D721Med (cell line): ENCODE measurements at places on chromosomes 1 and 21.

DNA sequence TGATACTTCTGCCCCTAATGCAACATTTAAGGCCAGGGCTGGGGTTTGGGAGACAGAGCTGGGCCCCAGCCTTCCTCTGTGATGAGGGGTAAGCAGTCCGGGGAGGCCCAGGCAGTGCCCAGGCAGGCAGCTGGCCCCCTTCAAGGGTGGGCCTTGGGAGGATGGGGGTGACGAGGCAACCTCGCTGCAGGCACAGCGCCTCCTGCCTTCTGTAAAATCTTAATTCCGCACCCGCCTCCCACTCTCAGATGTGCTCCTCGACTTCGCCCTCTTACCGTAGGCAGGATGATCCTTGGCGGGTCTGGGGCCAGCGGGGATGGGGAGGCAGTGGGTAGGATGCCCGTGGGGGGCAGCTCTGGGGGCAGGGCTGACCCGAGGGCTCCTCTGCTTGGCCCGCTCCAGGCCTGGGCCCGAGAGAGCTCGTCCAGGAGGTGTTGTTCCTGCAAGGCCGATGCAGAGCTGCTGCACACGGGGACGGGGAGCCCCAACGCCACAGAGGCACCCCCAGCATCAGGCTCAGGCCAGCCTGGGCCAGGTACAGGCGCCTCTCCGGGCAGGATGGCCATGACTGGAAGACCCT, 9.1 kb downstream of the C21orf58 start:
- no peak for DNase-seq

- DNase-seq = no peak
These were observed 12.7 kb upstream of the TRAF3IP3 start for GRCh38 chr1:209743145-209743482.

DNA sequence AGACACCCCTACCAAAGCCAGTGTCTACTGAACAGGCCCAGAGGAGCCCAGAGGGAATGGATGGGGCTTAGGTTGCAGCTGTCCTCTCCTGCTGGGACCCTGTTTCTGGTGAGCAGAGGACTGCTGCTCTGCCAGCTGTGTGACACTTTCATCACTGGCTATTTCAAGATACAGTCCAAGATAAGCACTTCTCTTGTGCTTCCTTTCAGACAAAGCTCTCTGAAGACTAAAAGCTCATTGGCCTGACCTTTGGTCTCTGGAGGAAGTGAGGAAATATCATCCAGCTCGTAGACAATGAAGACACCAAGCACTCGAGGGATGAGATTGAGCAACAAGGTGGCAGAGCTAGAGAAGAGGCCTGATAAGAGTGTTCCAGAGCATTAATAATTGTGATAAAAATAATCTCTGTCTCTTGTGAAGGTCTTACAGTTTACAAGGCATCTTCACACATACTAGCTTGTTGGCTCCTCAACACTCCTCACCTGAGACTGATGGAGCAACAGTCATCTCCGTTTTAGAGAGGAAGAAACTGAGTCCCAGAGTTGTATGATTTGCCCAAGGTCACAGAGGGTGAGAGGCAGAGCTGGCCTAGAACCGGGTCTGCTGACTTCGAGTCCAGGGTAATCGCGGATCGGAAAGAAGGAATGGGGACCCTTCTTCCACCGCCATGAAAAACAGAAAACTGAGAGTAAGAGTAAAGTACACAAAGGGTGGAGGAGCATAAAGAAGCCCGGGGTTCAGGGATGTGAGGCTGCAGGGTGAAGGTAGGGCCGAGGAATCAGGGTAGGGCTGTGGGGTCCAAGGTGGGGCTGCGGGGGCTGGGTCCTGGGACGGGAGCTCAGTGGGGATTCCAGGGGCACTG, 666 bp downstream of the PAFAH2 start:
- DNase-seq = no peak

DNA sequence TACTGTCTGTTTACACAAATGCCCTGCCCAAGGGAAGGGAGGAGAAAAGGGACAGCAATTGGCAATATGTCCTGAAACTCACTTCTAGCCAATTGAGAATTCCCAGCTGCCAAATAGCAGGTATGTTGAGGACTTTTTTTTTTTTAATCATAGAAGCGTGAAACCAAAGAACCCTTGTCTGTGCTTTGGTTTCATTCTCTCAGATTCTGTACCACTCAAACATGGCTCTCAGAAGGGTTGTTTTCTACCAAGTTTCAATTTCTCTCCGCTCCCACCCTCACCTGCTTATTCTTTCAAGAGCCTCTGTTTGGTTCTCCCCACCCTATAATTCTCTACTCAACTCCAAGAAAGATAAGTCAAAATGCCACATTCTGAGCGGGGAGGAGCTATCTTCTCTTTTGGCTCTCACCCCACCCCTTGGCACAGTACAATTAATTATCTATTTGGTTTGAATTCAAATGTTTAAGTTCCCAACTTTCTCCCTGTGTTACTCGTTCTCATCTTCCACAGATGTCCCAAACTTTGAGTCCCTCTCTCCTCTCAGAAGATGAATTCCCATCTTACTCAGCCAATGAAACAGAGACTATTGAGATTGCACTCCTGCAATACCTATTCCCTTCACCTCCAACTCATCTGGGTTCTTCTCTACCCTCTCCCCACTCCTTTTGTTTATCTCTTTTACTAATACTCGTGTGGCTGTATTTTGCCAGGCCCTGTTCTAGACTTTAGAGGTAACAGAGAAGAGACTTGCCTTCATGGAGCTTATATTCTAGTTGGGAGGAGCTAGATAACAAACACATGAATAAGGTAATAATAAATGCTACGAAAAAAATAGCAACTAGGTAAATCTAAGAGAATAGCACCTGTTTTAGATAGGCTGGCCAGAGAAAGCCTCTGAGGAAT, 3.9 kb upstream of the TP53BP2 start:
- DNase-seq = no peak
